ENCODE measurements at places on chromosomes 3 and 15.

DNA sequence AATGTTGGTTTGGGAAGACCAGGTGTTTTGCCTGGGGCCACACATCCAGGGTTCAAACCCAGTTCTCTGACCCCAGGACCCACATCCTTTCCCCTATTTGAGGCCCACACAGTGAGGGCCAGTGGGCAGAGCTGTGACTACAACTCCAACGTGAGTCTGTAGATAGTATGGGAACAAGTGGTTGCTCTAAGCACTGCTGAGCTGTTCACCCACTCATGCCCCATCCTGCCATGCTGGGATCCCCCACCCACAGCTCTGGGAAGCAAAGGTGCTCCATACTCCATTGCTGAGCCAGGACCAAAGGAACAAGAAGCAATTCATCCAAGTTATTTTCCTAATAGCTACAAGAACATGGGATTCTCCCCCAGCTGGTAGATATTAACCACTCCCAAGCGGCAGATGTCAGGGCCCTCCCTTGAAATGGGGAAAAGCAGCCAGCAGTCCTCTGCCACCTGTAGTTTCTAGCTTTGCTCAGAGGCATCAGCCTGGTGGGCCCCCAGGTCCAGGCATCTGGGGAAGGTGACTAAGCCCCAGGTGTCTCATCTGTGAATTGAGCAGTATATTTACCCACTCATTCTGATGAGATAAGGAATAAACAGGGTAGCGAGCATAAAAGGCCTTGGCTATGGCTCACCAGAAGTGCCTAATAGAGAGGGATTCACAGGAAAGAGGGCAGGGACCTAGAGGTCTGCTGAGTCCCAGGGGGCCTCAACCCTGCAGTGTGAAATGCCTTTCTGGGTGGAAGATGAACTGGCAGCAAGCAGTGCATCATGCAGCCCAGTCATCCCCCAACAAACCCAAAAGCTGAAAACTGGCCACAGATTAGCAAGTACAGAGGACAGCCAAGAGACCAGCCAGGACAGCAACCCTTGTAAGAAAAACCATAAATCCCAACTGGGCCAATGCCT, 33.4 kb downstream of the POC1A start:
- no peak for DNase-seq

GRCh38 chr15:92018535-92019239, 165.2 kb downstream of the SLCO3A1 start:
- DNase-seq, result no peak

DNA sequence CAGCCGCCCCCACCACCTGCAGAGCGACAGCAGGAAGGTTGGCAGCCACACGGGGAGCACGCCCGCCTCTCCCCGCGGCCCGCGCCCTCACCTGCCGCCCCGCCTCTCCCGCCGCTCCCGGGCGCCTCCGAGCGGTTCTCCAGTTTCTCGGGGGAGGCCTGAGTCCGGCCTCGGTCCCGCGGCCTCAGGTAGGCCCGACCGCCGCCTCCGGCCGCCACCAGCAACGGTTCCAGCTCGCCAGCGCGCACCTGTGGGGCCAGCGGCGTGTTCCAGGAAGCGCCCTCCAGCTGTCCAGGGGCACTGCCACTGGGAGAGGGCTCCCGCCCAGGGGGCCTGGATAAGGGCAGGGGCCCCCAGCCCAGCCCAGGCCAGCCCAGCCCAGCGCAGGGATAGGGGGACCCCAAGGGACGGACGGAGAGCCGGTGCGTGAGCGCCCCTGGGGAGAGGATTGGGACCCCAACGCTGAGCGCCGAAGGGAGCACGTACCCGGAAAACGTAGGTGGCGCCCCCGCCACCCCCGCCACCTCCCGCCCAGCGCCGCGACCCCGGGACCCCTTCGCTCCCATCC, 2.2 kb downstream of the LTK start:
- no peak for DNase-seq

- no peak for DNase-seq
Observed at GRCh38 chr3:139491027-139491700, 14.8 kb upstream of the RBP2 start.

GRCh38 chr15:86004061-86004460, 75.6 kb upstream of the AGBL1 start:
- DNase-seq, result no peak

DNA sequence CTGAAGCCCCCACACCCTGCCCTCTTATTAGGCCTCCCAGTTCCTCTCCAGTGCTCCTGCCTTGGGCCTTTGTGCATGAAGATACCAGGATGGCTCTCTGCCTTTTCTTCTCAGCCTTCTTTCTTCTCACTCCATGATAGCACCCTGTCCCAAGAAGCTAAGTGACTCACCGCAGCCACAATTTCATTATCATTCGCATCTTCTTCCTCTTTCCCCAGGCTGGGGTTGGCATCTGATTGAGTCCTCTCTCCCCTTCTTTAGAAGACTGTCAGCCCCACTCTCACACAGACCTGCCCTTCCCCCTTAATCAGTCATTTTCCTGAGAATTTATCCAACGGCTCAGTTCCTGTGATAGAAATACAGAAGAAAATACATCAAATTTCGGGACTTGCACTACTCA, 102.0 kb downstream of the STAC start:
- no peak for DNase-seq

DNA sequence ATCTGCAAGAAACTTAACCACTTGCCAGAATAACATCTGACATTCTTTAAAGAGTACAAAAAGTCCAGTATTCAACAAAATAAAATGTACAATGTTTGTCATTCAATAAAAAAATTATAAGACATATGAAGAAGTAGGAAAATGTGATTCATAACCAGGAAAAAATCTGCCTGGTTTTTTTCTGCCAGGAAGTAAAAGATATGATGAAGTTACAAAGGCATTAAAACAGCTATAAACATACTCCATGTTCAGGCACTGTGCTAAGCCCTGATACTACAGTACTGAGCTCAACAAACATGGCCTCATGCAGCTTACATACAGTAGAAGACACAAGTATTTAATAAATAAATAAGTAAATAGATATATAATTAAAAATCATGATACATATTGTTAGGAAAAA, 178.4 kb upstream of the STT3B start:
- no peak for DNase-seq

DNA sequence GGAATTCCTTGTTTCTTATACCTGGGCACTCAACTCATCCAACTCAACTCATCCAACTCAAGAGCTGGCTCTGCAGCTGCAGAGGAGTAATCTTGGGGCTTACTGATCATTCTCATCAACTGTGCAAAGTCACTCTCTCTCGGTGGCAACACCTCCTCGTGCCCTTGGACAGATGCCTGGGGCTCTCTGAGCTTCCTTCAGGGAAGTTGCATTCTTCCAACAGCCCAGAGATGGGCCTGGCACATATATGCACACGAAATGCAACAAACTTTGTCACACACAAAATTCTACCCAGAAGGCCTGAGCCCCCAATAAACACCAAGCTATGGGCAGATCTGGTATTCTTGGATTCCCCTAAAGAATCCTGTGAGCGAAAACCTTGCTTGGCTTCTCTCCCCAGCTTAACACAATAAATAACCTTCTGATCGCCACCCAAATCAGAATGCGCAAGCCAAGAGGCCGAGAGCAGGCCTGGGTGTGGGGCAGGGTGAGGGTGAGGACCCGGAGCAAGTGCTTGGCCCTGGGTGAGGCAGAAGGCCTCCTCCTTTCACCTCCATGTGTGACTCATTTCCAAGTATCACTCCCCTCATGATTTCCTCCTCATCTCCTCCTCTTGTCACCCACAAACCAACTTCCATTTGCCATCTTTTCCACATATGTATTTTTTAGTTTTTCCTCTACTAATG, 15.4 kb downstream of the TGM5 start:
- no peak for DNase-seq

Measured in activated naive CD4-positive, alpha-beta T cell treated with Interleukin-2 at 50 U/mL for 16 hours (primary cell).